ENCODE measurements at places on chromosomes 16 and 17.

DNA sequence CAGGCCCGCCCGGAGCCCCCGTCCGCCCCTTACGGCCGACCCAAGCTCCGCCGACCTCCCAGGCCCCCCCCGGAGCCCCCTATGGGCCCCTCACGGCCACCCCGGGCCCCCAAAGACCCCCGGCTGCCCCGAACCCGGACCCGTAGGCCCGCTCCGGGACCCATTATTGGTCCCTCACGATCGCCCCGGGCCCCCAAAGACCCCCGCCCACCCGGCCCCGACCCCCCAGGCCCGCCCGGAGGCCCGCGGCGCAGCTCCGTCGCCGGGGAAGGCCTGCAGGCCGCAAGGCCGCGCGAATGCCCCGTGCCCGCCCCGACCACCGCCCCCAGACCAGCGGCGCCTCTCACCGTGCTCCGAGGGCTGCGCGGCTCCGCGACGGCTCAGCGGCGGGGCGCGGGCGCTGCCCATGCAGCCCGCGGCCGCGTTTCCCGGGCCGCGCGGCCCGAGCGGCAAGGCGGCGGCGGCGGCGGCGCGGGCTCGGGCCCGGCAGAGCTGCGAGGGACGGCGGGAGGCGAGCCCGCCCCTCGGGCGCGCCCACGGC lies 393 bp downstream of the ANKRD11 start:
- no peak for DNase-seq

- no peak for DNase-seq
Measured at GRCh38 chr16:89458551-89458950, 31.8 kb downstream of the ANKRD11 start.

- no peak for DNase-seq
Measured at GRCh38 chr17:1574697-1575471, 12.3 kb upstream of the PITPNA start.

DNA sequence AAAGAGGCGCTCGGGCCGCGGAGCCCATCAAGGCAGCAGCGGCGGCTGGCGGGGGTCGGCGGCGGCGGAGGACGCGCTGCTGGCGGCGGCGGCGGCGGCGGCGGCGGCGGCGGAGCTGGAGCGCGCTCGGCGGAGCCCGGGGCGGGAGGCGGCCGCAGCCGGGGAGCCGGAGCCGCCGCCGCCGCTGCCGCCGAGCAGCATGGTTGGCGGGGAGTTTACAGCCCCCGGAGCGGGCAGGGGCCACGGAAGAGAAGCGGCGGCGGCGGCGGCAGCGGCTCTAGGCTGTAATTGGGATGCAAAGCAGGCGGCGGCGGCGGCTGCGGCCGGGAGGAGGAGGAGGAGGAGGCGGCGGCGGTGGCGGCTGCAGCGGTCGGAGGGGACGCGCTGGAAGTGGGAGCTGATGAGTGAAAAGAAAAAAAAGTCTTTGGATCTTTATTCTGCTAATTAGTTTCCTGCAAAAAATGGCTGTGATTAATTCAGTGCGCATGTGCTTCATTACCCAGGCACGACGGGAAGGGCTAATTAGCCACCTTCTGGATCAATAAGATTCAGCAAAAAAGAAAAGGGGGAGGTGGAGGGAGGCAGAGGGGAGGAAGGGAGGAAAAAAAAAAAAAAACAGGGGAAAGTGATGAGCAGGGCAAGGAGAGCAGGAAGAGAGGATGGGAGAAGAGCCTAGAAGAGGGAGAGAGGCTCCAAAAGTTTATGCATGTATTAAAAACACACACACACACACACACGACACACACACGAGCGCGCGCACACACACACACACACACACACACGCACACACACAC lies 10.9 kb upstream of the ZFHX3 start:
- DNase-seq: no peak

DNA sequence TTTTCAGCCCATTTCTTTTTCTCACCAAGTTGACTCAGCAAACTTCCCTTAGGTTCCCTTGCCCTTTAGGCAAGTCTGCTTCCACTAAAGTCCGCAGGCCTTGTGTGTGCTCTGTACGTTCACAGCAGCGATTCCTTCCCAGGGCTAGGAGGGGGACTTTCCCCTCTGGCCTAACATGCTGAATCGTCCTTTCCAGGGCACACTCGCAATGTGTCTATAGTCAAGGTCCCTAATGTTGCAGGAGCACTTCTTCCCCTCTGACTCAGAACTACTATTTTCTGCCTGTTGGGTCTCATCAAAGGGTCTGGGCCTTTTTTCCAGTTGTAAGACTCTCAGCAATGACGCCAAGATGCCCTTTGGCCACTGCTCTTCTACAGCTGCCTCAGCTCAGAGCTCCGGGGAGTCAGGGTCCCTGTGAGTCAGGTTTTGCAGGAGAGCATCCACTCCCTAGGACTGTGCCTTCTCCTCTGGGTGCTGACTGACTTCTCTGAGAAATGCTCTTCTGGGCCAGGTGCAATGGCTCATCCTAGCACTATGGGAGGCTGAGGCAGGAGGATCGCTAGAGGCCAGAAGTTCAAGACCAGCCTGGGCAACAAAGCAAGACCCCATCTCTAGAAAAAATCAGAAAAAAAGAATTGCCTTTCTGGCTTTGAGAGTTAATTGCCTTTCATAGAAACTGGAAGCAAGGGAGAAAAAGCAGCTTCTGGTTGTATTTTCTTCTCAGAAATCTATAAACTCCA lies 64.4 kb upstream of the TBX2 start:
- no peak for DNase-seq
